ENCODE measurements at places on chromosomes 5 and 9. TPM values are rescaled to one million over a fixed set of nuclear protein-coding genes. Genes with fewer than 3 reads are reported as not detected.

Gene GABRA1
- total RNA-seq: not detected

Gene CEL
- 0.27 TPM for total RNA-seq

Gene NDST1
- 39.3 TPM for total RNA-seq

Gene ARL10
- total RNA-seq: 9.3 TPM

Gene ENTPD2
- not detected for total RNA-seq

Gene ACOT12
- not detected for total RNA-seq

Gene PCSK1
- 0.45 TPM for total RNA-seq
